Retinal pigment epithelial cell (primary cell): ENCODE measurements at places on chromosomes 6 and 20.
A peak's percentile ranks its signal among the peaks of the same experiment; 100 is the strongest.

GRCh38 chr6:113524826-113525225 is 332.3 kb upstream of the MARCKS start:
- no peak for DNase-seq

GRCh38 chr6:78831492-78831891 is 35.9 kb upstream of the IRAK1BP1 start:
- peak; percentile 62 for DNase-seq

DNA sequence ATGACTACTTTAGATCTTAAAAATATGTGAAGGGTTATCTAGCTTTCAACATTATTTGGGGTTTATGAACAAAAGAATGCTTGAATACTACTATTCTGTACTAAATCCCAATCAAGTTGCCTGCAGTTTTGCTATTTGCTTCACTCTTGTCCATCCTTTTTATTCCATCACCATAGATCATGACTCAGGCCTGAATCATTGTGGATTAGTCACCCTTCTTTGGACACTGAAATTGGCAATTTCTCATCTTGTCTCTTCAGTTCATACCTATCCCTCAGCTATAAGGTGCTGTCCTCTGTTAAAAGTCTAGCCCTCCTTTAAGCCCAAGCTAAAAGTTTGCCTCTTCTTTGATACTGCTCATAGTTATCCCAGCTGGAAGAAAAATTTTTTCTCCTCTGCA is 199.1 kb downstream of the CENPW start:
- no peak for DNase-seq

- no peak for DNase-seq
Measured at GRCh38 chr6:12614456-12614855, 102.1 kb upstream of the PHACTR1 start.
